ENCODE measurements at places on chromosomes 7 and 10.

- no peak for DNase-seq
Observed at GRCh38 chr7:7321681-7322080, 139.3 kb downstream of the C1GALT1 start.

GRCh38 chr10:452512-453426, 236.7 kb downstream of the DIP2C start:
- no peak for DNase-seq

- DNase-seq = no peak
Observed at GRCh38 chr10:119832951-119833350, 39.7 kb downstream of the MCMBP start.

GRCh38 chr10:124318811-124319210, 99.9 kb downstream of the OAT start:
- DNase-seq = no peak

GRCh38 chr7:142616842-142617241, 132.4 kb upstream of the PRSS1 start:
- DNase-seq = no peak

- DNase-seq = no peak
Observed at GRCh38 chr10:32187686-32188085, 131.5 kb upstream of the KIF5B start.
